ENCODE measurements at places on chromosomes 11 and 22.

GRCh38 chr11:60719391-60719790 lies 5.1 kb upstream of the MS4A18 start:
- DNase-seq, result no peak

DNA sequence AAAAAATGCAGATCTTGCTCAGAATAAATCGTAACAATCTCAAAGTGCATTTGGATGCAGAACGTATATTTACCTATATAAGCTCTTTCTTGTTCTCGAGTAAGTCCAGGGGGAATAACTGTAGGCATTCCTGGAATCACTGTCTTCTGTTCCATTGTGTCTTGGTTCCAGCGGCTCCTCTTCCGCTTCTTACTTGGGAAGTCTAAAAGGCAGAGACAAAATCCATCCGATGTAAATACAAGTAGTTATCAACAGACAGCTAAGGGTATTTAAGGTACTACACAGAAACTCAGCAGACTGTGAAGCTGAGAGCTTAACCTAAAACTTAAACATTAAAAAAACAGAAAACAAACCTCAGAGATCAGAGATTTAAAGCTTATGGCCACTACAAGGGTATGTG lies 1.9 kb downstream of the SF1 start:
- DNase-seq, result no peak

- DNase-seq, result no peak
Measured at GRCh38 chr11:34405079-34405858, 33.5 kb upstream of the CAT start.

DNA sequence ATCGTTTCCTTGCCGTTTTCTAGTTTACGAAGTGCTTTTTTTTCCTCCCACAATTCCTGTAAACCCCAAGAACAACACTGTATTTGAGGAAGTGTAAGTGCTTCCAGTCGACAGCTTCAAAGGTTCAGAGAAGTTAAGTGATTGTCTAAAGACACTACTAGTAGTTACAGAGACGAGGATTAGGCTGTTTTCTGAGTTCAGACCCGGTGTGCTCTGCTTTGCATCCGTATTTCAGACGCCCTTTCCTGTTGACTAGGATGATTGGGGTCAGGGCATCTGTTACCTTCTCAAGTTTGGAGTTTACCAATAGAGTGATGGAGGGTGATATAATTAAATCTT lies 430 bp downstream of the CLP1 start:
- no peak for DNase-seq

DNA sequence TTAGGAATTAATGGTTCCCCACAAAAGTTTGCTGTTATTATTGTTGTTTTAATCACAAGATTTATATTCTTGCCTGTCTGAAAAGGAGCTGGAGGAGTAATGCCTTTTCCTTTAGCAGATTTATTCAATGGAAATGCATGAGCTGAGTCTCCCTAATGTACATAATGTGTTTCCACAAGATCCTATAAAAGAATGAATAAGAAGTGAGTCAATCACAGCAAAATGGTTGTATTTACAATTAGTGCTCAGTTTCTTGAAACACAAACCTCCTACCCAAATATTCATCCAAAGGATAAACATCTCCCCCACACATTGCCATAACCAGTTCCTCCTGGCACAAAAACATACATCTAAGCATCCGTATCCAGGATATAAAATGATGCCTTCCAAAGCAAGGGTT lies 33.3 kb downstream of the ME3 start:
- DNase-seq, result no peak

GRCh38 chr11:65862191-65862735 lies 2.0 kb downstream of the MUS81 start:
- DNase-seq, result peak; percentile 19

DNA sequence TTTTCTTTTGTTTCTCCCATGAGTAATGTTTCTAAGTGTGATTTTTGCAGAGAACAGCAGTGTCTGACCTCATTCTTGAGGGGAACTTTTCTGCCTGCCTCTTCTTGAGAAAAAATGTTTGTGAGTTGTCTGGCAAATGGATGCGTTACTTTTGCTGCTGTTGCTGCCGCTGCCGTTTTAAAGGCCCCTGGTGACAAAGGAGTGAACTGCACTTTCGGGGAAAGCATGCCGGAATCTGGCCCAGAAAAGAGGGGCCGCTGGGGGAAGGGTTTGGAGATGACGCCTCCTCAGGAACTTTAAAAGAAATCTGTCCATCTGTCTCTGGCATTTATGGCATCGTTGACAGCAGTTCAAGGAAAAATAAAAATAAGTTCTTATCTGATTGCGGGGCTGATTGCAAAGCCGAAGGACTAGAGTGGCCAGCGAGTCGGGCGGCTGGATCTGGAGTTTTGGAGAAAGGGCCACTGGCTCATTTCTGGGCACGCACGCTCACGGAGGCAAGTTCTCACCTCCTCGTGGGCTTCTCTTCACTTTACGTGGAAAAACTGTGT lies 16.5 kb downstream of the ZBTB16 start:
- peak; percentile 64 for DNase-seq

GRCh38 chr11:130825561-130825960 lies 90.7 kb downstream of the SNX19 start:
- no peak for DNase-seq

- no peak for DNase-seq
Measured at GRCh38 chr11:27857014-27857413, 156.8 kb upstream of the BDNF start.

- no peak for DNase-seq
Measured at GRCh38 chr22:46721501-46722085, 16.5 kb downstream of the CERK start.

DNA sequence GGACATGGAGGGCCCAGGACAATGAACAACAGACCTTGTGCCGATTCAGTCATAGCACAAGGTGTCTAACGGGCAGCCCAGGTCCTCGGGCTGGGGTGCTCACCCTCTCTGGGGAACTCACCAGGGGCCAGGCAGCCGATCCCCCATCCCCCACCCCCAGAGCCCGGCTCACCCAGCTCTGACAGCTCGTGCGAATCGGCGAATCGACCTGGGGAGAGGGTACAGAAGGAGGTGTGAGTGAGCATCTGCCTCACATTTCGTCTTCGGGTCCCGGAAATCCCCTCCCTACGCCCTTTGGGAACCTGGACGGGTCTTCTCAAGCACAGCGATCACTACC lies 423 bp downstream of the PEX16 start:
- DNase-seq, result no peak

- DNase-seq, result no peak
Measured at GRCh38 chr11:2540992-2541680, 96.3 kb downstream of the KCNQ1 start.

- no peak for DNase-seq
Measured at GRCh38 chr11:133732109-133732674, 113.1 kb downstream of the SPATA19 start.

- no peak for DNase-seq
Measured at GRCh38 chr11:59415111-59415510, 11.1 kb downstream of the OR5A2 start.

DNA sequence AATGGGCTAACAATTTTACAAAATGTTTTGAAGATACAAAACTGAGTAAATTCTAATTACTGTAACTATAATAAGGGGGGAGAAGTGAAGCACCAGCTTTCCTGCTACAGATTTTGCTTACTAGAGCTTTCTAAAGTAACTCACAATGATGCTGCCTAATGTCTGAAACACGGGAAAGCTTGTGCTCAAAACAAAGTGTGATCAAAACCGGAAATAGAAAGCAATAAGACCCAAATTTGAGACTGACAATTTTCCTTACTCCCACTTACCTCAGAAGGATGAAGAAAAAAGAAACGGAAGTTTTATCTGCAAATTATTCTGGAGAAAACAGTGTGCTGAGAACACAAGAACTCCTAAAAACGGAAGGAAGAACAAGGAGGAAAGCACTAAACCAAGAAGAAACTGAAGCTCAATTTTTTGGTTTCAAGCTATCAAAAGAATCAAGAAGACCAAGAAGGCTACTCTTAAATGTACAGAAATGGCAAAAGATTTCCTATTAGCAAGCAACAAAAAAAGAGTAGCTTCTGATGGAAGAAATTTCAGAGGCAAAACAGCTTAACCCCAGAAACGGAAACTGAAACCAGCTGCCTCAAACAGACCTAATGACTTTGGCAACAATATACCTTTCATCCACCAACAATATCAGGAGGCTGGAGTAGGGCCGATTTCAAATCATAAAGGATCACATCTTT lies 33.4 kb downstream of the AMBRA1 start:
- no peak for DNase-seq

DNA sequence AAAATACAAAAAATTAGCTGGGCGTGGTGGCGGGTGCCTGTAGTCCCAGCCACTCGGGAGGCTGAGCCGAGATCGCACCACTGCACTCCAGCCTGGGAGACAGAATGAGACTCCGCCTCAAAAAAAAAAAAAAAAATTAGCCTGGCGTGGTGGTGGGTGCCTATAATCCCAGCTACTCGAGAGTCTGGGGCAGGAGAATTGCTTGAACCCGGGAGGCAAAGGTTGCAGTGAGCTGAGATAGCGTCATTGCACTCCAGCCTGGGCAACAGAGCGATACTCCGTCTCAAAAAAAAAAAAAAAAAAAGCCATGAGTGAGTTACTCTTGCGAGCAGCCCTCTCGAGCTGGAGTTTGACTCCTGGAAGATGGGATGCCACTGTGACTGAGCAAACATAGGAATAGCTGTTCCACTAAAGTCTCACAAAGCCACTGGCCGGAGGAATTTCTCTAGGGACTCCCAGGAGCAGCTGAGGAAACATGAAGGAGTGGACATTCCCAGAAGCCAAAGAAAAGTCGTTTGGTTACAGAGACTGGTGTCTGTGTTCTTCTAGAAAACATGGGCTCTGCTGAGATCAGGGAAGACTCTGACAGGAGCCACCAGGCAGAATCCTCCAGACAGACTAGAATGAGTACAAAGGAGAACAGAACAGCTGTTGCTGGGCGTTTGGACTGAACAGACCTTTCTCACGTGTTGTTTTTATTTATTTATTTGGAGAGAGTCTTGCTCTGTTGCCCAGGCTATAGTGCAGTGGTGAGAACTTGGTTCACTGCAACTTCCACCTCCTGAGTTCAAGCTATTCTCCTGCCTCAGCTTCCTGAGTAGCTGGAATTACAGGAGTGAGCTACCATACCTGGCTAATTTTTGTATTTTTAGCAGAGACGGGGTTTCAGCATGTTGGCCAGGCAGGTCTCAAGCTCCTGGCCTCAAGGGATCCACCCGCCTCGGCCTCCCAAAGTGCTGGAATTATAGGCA lies 32.4 kb upstream of the MYH9 start:
- DNase-seq, result no peak

DNA sequence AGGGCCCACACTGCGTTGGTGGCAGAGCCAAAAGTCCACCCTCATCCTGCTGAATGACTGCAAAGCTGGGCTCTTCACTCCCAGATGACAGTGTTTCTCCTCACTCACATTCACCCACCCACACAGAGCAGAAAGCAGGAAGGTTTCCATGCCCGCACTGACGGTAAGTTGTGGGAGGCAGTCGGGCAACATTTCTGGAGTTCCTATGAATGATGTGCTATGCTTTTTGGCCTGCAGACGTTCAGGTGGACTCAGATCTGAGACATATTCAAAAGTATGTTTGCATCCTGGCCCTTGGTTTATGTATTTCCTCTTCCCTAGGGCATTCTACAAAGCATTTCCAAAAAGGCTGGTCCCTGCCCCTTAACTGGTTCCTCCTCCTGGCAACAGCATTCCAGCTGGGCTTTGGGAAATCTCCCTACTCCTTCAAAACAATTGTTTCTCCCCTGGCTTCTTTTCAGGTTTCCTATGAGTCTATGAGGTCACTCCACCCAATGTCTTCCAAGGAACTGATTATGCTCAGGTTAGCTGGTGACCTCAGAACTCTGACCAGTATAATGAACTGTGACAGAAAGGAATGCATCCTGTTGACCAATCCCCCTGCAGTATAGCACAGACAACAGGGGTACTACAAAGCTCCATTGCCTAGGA lies 36.4 kb downstream of the PACSIN2 start:
- DNase-seq, result no peak

DNA sequence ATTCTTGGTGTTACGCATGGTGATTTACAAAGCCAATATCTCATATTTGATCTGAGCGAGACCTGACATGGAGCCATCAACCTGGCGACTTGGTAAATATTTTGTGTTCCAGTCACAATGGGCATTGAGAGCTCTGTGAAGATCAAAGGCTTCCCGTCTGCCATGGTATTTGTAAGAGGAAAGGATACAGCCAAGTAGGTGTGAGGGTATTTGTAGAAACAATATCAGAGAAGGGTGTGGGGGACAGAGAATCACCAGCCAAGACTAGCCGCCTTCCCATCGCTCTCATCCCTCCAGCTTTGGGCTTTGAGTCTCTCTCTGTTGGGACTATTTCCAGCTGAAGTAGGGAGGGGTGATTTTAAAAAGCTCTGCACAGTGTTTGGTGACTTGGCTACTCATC lies 173.4 kb upstream of the BDNF start:
- DNase-seq, result no peak

- DNase-seq, result no peak
Measured at GRCh38 chr11:18728658-18729057, 2.7 kb upstream of the IGSF22 start.

DNA sequence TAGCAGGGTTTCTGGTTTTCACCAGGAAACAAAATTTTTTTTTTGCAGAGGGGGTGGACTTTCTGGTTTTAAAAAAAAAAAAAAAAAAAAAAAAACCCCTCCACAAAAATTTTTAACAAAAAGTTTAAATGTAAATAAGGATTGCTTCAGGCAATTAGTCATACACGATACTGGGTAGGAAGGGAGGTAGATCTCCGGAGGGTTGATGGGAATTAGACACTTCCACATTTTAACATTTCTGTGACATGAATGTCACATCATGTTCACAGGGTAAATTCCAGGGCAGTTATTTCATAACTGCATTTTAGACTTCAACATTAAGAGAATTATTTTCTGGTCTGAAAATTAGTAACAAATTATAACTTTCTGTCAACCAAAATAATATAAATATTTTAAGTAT lies 15.9 kb downstream of the NUP98 start:
- DNase-seq, result no peak

DNA sequence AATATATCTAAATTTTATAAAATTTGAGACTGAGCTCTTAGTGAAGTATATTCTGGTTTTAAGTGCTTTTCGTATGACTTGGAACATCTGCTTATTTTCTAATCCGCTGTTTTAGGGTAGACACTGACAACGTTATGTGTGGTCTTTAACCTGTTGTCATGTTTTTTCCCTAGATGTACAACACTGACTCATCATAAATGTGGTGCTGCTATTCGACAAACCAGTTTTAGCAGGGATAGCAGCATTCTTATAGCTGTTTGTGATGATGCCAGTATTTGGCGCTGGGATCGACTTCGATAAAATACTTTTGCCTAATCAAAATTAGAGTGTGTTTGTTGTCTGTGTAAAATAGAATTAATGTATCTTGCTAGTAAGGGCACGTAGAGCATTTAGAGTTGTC lies 23.8 kb upstream of the HIKESHI start:
- no peak for DNase-seq

GRCh38 chr22:29480512-29481264 lies 670 bp downstream of the NEFH start:
- DNase-seq, result peak; percentile 56

DNA sequence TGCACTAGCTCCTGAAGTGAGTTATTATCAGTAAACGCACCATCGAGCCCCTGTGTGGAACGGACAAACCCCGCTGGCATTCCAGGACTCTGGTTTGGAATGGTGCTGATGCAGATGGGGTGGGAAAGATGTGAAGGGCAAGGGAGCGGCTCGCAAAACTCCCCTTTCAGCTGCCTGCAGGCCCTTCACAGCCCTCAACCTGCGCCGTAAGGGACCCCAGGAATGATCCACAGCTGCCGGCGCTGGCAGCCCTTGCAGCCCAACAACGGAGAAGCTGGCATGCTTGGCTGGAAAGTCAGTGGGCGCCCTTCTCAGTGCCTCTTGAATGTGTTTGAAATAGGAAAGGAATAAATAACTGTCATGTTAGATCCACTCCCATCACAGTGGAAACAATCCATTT lies 1445.5 kb downstream of the BRD1 start:
- DNase-seq, result no peak

- DNase-seq, result no peak
Measured at GRCh38 chr11:94959179-94959578, 14.2 kb downstream of the CWC15 start.
